Mesothelial cell of epicardium (in vitro differentiated cells): ENCODE measurements at places on chromosomes 16 and 17.
A peak's percentile ranks its signal among the peaks of the same experiment; 100 is the strongest.

GRCh38 chr17:62614142-62614541 lies 13.3 kb upstream of the MRC2 start:
- no peak for DNase-seq

- no peak for DNase-seq
Observed at GRCh38 chr16:71216714-71217113, 13.8 kb downstream of the HYDIN start.

DNA sequence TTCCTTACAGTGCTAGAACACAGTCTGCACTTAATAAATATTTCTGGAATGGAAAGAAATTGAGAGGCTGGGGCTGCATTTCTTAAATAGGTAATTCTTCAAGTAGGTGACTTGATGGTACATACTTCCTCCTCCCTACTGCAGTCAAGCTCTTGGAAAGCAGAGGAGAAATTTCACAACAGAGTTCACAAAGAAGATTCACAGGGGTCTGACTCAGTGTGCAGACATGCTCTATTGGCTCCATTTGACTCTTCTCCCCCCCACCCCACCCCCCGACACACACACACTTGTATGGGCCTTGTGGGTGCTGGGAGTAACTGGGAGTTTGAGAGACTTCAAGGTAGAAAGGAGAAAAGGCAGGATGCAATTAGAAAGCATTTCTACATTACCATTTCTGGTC lies 6.2 kb upstream of the MYOCD start:
- no peak for DNase-seq

DNA sequence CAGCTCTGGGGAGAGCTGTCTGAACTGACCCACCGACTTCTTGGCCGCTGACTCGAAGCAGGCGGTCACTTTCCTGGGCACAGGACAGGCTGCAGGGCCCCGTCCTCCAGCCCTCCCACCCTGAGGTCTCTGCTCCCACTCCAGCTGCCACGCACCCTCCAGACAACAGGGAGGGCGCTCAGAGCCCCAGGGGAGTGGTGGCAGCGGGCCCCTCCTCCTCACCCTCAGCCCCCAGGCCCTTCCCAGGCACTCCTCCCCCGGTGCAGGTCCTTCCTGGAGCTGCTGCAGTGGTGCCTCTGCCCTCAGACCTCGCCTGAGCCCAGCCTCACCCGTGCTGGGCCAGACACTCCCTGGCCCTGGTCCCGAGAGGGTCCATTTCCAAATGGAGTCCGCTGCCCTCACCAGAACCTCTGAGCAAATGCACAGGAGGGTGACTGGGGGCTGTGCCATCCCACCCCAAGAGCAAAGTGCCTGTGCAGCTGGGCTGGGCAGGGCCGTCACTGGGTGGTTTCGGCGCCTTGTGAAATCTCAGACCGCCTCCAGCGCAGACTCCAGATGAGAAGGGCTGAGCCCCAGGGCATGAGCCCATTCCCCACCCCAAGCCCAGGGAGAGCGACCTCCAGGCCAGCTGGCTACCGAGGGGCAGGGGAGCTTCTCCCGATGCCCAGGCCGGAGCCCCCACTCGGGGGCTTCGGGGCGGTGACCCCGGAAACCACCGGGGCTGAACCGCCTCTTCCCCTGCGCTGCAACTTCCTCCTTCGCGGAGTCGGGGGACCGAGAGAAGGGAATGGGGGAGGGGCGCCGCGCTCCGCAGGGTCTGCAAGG lies 717 bp downstream of the CYBA start:
- DNase-seq: no peak

- DNase-seq: no peak
Observed at GRCh38 chr17:64155751-64156544, 26.0 kb upstream of the ERN1 start.

DNA sequence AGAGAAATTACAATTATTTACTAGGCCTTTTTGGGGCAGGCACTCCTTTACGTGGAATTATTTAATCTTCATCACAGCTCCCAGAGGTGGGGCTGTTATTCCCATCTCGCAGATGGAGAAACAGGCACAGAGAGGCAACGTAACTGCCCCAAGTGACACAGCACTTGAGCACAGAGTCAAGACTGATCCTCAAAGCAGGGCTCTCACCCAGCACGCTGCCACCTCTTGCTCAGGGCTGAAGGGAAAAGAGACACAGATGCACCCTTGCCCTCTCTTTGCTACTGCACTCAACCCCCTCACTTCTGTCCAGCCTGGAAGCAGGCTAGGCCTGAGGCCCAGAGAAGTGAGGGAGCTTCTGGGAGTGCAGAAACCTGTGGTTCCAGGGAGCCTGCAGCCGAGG lies 4.4 kb downstream of the ADAM11 start:
- no peak for DNase-seq

GRCh38 chr16:67254801-67255552 lies 6.2 kb downstream of the SLC9A5 start:
- no peak for DNase-seq

GRCh38 chr17:62888148-62888547 lies 77.9 kb upstream of the TANC2 start:
- DNase-seq: no peak

- DNase-seq: no peak
Observed at GRCh38 chr17:40486522-40487370, 14.7 kb downstream of the TNS4 start.

- DNase-seq: no peak
Observed at GRCh38 chr17:60079401-60080243, 901 bp upstream of the HEATR6 start.

DNA sequence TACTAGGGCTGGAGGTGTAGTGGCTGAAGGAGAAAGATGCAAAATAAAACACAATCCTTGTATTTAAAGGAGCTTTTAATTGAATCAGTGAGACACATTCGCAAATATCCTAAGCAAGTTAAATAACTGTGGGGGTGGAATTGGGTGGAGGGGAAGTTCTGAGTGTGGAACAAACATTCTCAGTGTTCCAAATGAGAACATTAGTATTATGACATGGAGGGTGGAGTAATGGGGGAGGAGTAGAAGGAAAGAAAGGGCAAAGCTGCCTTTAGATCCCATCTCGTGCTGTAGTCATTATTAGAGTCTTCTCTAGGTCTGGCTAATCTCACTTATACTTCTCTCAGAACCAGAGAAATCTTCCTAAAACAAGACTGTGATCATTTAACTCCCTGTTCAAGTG lies 169.7 kb downstream of the ANKFN1 start:
- DNase-seq: no peak

GRCh38 chr17:33680472-33680871 lies 387.4 kb upstream of the ASIC2 start:
- no peak for DNase-seq

GRCh38 chr17:16158714-16159113 lies 56.6 kb downstream of the NCOR1 start:
- no peak for DNase-seq

- DNase-seq: no peak
Observed at GRCh38 chr16:53773150-53773846, 69.3 kb downstream of the FTO start.

DNA sequence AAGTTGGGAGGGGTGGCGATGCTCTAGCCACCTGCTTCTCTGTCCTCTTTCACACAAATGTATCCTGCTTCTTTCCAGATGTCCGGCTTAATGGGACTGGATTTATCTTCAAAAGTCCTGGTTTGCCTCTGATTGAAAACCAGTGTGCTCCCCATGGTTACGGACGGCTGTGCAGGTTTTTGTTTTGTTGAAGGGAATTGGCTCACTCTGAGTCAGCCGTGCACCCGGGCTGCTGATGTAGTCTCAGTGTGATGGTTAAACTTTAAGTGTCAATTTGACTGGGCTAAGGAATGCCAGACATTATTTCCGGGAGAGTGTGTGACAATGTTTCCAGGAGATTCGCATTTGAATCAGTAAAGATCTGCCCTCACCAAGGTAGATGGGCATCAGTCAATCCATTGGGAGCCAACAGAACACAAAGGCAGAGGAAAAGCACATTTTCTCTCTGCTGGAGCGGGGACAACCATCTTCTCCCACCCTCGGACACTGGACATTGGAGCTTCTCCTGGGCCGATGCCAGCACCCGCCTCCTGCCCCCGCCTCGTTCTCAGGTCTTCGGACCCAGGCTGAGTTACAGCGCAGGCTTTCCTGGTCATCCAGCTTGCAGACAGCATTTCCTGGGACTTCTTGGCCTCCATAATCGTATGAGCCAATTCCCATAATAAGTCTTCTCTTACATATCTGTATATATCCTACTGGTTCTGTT lies 126.9 kb upstream of the TNRC6C start:
- no peak for DNase-seq

- no peak for DNase-seq
Observed at GRCh38 chr16:51393381-51394005, 242.4 kb upstream of the SALL1 start.

GRCh38 chr17:47905221-47905733 lies 9.2 kb downstream of the SP2 start:
- no peak for DNase-seq

GRCh38 chr17:33750943-33751701 lies 458.0 kb upstream of the ASIC2 start:
- DNase-seq: peak; percentile 86

DNA sequence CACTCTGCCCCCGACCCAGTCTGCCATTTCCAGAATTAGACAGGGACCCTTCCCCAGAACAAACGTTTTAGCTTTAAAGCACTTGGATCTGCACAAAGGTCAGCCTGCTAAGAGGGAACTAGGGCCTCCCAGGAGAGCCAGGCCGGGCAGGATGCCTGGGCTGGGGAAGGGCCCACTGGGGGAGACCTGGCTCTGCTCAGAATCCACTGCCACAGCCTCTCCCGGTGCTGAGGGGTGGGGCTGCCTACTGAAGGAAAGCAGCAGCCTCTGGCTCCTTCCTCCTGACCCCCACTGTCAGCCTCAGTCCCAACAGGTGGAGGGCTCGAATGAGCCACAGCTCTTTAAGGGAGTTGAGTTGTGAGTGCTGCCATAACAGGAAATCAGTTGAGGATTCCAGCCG lies 1.7 kb downstream of the YBX2 start:
- DNase-seq: no peak

GRCh38 chr16:66605979-66606751 lies 1.7 kb downstream of the CMTM3 start:
- no peak for DNase-seq
